ENCODE measurements at places on chromosomes 5 and 9.

- DNase-seq: no peak
Measured at GRCh38 chr5:57179262-57180200, 5.7 kb downstream of the GPBP1 start.

DNA sequence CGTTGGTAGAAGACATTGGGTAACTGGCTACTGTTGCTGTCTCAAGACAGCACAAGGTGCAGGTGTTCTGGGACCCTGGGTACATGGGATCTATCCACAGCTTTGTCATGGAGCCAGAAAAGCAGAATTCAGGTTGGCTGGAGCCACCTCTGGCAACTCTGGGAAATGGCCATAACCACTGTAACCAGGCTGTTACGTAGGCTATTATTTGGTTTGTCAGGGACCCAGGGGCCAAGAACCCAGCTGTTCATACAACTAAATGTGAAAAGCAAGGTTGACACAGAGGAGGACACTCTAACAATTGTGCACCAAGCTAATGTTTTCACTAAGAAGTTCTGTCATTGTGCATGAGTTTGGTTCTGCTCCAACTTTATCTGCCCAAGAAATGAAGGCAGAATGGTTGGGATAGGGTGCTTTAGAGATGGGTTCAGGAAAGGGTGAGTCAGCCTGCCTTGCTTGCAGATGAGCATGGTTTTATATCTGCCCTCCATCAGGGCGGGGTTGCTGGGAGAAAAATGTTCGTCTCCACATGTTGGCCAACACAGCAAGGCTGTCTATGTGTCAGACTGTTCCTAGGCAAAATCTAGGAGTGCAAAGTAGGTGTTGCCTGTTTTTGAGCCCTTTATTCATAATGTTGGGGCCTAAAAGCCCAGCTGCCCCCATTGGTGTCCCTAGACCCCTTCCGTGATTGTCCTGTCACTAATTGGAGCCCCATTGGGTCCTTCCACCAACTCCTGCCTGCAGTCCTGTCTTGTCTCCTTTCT is 131.3 kb upstream of the DAP start:
- DNase-seq: no peak

DNA sequence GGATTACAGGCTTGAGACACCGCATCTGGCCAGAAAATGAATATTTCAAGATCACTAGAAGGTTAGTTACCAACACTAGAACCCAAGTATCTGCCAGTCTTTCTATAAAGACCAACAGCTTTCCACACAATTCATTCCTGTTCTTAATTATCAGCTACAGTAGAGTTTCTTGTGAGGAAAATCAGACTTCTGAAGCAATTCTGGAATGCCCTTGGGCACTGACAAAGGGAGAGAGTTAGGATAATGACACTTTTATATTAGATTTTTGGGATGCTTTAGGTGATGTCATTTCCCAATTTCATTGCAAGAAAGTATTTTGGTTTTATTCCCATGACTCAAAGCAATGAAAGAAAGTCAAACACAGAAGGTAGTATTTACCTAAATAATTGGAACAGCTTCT is 497.0 kb upstream of the TUSC1 start:
- DNase-seq: no peak

DNA sequence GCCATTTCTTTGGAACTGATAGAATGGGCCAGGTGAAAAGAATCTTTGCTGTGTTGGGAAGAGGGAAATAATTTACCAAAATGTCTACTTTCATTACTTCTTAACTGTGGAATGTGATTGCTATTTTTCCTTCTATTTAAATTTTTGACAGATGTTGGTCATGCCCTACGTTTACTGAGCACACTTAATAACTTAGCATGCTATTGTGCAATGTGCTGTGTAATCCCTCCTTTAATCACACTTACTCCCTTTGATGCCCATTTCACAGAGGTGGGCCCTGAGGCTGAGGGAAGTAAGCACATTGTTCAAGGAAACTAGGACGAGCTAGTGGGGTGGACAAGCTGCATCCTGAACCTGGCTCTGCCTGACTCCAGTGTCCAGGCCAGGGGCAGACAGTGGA is 47.8 kb upstream of the INSYN2B start:
- no peak for DNase-seq

DNA sequence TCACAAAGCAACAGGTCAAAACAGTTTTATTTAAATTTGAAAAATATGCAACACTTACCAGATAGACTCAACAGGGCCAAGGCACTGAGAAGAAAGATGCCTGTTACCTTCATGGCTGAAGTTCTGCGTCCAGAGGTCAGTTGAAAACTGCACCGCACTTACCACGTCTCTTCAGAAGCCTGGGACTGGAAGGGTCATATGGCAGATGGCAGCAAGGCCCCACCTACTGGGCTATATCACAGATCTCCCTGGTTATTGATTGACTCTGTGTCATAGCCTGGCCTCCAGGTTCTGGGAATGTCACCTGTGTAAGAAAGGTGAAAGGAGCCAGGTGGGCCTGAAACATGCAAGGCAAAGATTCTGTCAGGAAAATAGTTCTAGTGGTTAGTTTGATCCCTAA is at the start of gene SPINK1:
SPINK1 (minus strand) TSS at position 207 of the 400 bp plus-strand sequence; CDS start at position 113, 94 bp downstream.
- no peak for DNase-seq

DNA sequence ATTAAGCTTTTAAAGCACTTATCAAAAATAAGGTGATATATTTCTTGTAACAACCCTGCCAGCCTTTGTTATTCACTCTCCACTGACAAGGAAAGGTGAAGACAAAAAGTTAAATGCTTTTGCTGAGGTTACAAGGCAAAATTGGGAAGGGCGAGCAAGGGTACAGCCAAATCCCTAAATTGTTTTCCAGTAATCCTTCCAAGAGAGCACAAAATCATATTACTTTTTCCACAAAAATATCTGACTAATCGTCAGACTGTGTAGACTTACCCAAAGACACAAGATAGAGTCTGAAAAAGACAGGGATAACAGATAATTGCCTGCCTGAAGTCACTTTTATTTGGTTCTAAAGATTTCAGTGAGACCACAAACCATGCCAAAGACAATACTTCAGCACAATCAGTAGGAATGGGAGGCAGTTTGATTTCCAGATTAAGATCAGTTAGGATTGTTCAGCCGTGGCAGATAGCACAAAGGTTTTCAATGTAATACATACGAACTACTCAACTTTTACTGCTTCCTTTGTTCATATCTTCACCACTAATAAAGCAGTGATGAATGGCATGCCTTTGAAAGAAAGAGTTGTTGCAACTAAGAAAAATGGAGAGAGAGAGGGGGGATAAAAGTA is 383.8 kb upstream of the TUSC1 start:
- no peak for DNase-seq
